Renal cortical epithelial cell (primary cell): ENCODE measurements at places on chromosomes 7 and 10.

DNA sequence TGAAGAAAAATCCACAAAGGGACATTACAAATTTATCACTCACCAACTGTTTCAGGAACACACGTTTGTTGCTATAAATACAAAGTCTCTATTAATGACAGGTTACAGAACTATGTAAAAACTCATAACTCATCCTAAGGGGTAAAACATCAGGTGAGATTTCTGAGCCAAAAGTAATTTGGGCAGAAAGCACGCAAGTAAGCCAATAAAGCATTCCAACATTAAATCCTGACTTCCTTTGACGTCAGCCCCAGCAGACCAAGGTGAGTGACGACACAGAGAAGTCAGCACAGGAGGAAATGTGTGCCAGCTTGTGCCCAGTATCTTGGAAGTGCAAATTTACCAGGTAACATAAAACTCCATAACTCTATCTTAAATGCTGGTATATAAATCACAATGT lies 45.7 kb downstream of the IMMP2L start:
- peak; percentile 54 for DNase-seq

GRCh38 chr10:48639632-48640031 lies 34.8 kb upstream of the ARHGAP22 start:
- no peak for DNase-seq

DNA sequence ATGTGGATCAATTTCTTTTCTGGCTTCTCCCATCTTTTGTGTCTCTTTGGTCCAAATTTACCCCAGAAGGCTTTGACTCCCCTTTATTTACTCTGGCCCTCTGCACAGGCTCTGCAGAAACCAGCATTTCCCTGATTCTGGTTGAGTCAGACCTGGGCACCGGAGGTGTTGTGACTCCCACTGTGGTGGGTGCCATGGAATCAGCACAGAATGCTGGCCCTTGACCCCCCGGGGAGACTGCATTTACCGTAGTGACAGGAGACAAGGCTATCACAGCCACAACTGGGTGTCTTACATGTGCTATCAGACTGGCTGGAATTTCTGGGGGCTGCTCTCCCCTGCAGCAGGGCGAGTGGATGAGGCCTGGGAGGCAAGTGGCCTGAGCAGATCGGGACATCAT lies 37.6 kb downstream of the PLXDC2 start:
- peak; percentile 15 for DNase-seq

DNA sequence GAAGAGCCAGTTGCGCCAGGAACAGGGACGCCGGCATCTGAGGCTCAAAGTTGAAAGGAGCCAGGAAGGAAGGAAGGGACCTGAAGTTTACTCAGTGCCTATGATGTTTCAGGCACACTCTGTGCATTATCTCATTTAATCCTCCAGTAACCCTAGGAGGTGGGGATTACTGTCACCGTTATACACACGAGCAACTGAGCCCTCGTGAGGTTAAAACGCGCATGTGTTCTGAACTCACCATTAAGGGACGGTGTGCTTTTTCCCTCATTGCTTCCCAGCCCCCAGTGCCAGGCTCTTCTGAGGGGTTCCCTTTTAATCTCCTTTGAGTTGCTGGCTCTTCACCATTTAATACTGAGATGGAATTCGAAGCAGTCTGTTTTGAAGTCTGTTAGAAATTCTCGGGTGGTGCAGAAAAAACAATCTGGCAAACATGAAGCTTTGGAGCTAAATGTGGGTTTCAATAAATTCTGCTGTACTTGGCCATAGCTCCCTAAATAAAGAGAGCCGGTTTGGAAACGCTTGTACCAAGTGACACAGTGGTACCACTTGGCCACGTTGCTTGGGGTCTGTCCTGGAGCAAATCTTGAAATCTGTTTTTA lies 102.2 kb downstream of the TAX1BP1 start:
- no peak for DNase-seq

- DNase-seq, result peak; percentile 84
Observed at GRCh38 chr7:89775459-89775858, 378.8 kb upstream of the STEAP1 start.

- peak; percentile 66 for DNase-seq
Observed at GRCh38 chr10:11810313-11810766, 12.8 kb upstream of the PROSER2 start.

DNA sequence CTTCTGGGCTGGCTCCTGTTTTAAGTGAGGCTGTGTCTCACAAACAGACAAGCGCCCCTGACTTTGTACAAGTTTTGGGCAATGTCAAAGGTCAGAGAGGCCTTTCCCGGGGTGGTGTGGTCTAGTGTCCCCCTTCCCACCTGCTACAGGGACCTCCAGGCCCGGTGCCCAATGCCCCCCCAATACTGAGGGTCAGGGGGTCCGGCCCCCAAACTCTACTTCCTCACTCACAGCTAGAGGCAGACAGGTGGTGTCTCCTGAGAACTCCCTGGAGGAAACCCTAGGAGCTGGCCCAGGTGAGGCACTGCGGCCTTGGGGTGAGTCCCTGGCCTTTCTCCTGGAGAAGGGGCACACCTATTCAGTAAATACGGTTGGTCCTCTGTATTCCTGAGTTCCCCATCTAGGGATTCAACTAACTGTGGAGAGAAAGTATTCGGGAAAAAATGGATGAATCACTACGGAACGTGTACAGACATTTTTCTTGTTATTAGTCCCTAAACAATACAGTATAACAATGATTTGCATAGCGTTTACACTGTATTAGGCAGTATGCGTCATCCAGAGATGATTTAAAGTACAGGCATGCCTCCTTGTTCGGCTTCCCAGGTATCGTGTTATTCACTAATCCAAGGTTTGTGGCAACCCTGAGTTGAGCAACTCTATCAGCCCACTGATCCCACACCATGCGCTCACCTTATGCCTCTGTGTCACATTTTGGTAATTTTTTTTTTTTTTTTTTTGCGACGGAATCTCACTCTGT lies 308.1 kb downstream of the WDR37 start:
- DNase-seq, result no peak

DNA sequence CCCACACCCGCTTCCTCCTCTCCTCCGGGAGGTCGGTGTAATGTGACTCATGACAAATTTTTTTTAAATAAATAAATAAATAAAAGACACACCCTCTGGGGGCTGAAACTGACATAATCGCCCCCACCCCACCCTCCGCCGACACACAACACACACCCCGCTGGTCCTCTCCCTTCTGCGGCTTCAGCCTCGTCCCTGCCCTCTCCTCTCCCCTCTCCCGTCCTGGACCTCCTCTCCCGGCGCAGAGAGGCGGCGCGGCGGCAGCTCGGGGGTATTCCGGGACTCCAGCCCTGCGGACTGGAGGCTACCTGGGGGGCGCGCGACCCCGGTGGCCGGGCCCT lies 686 bp downstream of the ABI1 start:
- peak; percentile 72 for DNase-seq

DNA sequence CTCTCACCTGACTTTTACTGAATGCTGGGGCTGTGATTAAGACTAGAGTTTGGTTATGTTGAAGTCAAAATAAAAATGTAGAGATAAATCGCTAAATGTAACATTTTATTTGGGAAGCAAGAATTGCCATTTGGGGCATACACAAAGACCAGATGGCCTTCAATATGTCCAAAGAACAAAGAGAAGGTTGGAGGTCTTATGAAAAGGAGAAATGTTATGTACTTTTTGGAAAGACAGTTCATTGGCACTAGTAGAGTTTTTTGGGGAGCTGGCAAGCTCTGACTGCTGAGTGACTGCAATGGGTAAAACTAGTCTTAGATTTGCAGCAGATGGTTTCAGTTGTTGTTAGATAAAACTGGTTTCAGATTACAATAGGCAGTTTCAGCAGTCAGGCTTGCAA lies 35.6 kb upstream of the GALNT17 start:
- no peak for DNase-seq

DNA sequence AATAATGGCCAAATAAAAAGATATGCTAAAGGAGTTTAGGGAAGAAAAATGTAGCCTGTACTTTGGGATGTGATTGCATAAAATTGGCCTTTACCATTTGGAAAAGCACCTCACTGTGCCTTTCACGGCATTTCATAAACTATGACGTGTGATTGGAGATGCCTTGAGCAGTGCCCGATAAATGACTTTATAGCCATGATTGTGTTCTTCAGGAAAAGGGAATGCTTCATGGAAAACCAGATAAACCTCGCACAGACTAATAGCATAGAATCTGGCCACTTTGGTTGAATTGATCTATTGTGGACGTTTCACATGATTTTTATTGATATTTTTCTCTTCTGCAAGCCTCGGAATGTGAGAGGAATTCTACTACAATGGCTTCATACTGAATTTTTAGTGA lies 502.0 kb upstream of the MKI67 start:
- no peak for DNase-seq

DNA sequence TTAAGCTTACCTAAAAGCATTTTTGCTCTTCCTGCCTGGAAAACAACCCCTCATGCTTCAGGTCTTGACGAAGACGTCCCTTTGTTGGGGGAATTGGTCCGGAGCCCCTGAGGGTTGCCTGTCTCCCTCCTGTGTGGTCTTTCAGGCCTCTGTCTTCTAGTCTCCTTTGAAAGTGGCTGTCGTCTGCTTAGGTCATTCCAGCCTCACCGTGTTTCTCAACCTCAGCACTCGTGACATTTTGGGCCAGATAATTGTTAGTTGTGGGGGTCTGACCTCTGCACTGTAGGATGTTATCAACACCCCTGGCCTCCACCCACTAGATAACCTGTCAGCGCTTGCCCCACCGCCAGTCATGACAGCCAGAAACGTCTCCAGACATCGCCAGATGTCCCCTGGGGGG lies 219.1 kb downstream of the TCF7L2 start:
- DNase-seq, result no peak

GRCh38 chr7:94050046-94050445 lies 45.9 kb upstream of the BET1 start:
- DNase-seq, result no peak

GRCh38 chr10:50536617-50537240 lies 87.0 kb downstream of the SGMS1 start:
- DNase-seq, result peak; percentile 90

GRCh38 chr7:42167631-42168236 lies 69.3 kb downstream of the GLI3 start:
- peak; percentile 18 for DNase-seq

DNA sequence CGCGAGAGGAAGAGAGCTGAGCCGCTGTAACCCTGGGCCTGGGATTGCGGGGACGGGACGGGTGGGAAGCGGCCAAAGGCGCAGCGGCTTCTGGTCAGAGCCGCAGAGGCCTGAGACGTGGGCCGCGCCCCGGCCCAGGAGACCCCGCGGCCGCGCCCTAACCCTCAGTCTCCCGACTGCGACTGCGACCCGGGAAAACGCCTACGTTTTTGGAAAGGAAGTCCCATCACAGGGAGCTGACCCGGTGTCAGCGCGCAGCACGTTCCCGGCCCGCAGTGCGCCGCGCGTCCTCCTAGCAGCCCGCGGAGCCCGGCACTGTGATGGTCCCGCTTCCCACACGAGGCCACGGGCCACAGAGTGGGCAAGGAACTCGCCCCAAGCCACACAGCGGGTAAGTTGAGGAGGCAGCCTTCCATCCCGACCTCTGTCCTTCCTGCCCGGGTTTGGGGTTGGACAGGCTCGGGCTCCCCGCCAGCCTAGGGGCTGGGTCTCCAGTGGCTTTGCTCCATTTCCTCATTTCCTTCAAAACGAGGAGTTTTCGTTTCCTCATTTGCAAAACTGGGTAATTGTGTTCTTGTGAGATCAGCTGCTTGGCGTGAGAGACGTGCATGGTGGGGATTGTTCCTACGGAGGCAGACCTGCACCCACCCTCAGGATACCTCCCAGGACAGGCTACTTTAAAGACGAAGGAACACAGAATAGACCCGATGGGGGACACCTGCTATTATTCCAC lies 1.2 kb downstream of the GPNMB start:
- no peak for DNase-seq

- no peak for DNase-seq
Observed at GRCh38 chr10:34681933-34682332, 133.2 kb downstream of the PARD3 start.

- peak; percentile 31 for DNase-seq
Observed at GRCh38 chr7:126727930-126728391, 524.8 kb downstream of the GRM8 start.

- no peak for DNase-seq
Observed at GRCh38 chr7:123346766-123347165, 147.0 kb upstream of the SLC13A1 start.

DNA sequence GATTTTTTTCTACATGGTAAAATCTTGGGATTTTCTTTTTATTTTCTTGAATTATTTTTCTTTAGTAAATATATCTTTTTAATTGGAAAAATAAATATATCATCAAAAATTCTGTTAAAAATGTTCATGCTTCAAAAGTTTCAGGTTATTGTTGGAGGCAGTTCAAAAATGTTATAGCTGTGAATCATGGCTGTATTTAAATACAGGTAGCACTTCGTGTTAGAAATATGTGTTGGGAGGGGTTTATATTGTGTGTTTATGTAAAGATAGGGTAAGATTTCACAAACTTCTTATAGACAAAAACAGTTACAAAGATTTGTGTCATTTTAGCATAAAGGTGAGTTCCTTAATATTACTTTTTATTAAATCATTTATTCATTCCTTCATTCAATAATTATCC lies 60.4 kb downstream of the HDAC9 start:
- DNase-seq, result peak; percentile 40

GRCh38 chr7:159075563-159076238 lies 69.0 kb downstream of the VIPR2 start:
- no peak for DNase-seq

GRCh38 chr10:103504181-103504783 lies 10.8 kb downstream of the NEURL1 start:
- peak; percentile 100 for DNase-seq

GRCh38 chr7:132678656-132679055 lies 102.4 kb upstream of the PLXNA4 start:
- DNase-seq, result no peak

DNA sequence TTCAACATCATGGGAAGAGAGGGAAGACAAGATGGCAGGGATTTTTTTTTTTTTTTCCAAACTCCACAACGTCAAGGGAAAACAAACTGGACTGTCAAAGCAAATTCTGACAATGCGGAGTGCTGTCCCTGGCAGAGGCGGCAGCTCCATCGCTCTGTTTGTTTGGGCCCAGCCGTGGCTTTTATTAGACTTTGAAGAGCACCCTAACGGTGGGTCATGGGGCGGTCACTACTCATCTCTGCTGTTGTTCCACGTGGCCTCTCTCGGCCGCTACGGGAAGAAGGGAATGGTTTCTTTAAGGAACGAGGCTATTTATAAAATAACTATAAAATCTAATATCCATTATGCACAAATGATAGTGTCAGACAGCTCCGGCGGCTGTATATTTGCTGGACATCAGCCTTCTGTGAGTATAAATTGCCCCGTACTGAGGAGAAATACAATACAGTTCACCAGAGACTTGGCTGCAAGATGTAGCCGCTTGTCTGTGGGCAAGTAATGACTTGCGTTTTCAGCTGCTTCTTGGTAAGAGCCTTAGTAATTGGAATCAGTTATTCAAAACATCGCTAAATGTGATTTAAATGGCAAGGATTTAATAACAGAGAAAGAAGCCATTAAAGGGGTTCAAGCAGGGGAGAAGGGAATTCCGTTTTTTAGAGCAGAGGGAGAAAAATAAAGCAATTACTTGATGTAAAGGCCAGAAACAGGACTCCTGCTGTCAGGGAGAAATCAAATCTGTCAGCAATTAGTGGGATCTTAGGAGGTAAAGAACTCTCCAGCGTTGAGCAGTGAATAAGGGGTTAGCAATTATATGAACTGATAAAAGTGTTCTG lies 61.7 kb upstream of the RAB11FIP2 start:
- peak; percentile 30 for DNase-seq
